Inflammatory macrophage treated with lipopolysaccharide for 1 hour (primary cell): ENCODE measurements at places on chromosomes 7 and 10.

DNA sequence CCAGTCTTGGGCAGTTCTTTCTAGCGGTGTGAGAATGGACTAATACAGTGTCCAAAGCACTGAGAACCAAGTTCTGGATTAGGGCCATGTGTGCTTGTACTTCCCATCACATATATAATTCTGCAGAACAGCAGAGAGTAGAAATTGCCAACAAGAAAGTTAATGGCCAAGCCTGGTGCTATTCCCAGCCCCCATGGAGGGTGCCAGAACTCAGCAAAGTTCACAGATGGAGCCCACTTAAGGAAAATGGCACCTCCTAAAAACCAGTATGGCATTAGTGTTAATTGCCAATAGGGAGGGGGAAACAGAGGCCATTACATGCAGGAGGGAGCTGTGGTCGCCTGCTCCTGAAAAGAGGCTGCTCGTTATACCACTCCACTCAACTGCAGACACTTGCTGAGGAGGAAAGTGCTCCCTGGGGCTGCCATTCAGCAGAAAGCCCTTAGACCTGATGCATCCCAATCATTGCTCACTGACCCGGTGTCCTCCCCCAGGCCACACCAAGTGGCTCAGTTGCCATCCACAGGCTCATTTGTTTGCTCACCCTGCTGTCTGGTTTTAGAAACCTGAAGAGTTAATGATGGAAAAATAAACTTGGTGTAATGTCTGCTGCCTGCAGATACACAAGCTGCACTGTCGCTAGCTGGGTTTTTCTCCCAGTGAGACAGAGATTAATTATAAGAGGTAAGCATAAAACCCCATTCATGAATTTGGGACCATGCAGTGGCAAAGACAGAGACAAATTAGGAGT, 280.6 kb downstream of the GFRA1 start:
- no peak for DNase-seq

GRCh38 chr7:152136686-152137085, 111.2 kb downstream of the GALNT11 start:
- no peak for DNase-seq

DNA sequence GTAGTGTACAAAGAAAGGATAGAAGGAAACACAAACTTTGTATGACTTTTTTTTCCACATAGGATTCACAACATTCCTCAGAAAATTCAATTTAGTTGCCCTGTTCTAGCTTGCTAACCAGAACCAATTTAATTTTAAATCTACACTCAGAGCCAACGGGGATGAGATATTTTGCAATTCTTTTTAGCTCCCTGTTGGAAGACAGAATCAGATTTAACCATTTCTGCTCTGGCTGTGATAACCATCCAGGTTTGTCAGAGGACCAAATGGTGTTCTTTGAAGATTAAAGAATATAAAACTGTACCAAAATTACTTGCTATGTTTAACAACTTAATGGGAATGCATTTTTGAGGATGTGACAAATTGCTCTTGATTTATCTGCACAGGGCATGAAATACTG, 319.7 kb downstream of the HPSE2 start:
- no peak for DNase-seq

- DNase-seq = no peak
These were observed 866.4 kb downstream of the LRMDA start for GRCh38 chr10:76297780-76298281.

- DNase-seq = no peak
These were observed 192.9 kb upstream of the VSTM2A start for GRCh38 chr7:54349229-54349628.

DNA sequence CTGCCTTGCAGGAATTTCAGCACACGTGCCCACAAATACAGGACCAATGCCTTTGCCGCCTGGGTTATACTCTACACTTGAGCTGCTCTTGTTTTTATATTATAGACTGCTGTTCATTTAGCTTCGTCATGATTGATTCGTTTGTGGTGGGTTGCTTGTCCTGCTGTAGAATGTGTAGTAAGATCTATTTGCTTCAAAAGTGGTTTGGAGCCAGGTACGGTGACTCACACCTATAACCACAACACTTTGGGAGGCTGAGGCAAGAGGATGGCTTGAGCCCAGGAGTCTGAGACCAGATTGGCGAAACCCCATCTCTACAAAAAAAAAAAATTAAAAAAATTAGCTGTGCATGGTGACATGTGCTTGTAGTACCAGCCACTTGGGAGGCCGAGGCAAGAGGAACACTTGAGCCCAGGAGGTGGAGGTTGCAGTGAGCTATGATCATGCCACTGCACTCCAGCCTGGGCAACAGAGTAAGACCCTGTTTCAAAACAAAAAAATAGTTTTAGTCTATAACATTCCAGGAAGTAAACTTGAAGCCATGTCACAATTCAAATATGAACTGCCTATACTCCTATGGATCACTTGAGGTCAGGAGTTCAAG, 9.0 kb upstream of the RHBDD2 start:
- DNase-seq = no peak

- no peak for DNase-seq
These were observed 560.9 kb downstream of the DNAJB6 start for GRCh38 chr7:157897681-157898080.

GRCh38 chr7:157729566-157729965, 392.8 kb downstream of the DNAJB6 start:
- no peak for DNase-seq

DNA sequence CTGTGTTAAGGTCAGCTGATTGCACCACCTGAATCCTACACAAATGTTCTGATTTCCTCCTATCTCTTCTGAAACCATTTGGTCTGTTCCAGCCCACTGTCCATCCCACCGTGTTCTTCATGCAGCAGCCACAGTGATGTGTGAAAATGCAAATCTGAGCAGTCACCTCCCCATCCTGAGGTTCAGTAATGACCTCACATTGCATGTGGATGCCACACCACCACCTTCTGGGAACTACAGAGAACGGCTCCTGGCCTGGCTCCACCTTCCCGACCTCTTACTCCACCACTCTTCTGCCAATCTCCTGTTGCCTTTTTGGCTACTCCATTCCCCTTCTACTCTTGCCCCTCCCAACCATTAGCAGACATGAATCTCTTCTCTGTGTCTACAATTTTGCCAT, 244.4 kb downstream of the TNS3 start:
- DNase-seq = no peak

DNA sequence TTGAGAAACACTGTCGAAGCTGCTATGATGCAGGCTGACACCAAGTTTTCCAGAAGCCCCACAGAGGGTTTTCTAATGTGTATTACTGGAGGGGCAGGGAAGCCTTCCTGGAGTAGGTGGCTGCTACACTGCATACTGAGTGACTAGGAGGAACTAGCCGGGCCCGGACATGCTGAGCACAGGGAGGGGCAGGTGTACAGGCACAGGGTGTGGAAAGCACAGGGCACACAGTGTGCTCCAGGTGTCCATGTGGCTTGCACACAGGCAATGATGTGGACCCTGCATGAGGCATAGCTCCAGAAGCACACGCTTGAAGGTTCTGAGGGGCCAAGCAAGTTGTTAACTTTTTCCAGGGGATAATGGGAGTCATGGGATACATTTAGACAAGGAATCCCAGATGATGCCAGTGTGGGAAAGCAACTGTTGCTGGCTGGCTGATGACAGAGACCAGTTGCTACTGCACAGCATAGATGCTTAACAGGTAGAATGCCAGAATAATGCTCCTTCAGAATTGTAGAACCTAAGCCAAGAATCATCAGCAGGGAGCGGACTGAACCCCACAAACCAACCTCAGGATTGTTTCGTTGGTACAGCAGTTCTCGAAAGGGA, 14.6 kb downstream of the DHX32 start:
- no peak for DNase-seq

- no peak for DNase-seq
These were observed 39.4 kb downstream of the PFKFB3 start for GRCh38 chr10:6242089-6242488.

DNA sequence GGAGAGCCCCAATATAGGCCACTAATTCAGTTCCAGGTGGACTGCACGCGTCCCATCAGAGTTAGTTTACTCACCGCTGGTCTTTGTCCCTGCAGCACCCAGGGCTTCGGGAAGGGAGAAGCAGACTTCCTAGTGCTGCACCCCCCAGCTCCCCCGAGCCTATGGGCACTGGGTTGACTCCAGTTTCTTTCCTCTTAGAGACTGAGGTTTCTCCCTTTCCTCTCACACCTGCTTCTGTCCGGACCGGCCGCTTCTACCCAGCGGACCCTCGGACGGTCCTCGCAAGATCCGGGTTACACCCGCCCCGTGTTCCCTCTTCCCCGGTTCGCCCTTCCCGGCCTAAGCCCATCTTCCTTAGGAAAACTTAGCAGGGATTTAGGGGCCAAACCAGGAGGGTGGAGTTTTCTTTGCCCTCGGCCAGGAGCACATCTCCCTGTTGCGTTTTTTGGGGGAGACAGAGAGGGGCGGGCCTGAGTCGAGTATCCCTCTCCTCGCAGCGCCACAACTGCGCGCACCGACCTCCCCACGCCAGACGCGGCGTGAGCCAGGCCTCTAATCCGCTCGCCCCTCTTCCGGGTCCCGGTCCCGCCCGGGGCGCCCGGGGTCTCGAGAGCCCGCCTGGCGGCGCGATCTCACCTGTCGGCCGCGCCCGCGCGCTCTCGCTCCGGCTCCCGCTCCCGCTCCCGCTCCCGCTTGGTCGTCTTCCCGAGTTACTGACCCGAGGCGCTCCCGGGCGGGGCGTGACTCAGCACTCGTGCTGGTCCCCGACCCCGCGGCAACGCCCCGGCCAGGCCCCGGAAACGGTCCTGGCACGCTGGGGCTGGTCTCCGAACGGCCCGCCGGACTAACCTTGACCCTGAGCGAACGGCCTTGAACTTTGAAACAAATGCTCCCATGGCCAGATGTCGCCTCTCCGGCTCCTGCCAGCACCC, at the start of gene AIFM2:
Gene AIFM2 (minus strand): TSS at position 728 of the 932 bp plus-strand sequence. CDS start 8,741 bp downstream, outside the sequence.
- peak; percentile 42 for DNase-seq

DNA sequence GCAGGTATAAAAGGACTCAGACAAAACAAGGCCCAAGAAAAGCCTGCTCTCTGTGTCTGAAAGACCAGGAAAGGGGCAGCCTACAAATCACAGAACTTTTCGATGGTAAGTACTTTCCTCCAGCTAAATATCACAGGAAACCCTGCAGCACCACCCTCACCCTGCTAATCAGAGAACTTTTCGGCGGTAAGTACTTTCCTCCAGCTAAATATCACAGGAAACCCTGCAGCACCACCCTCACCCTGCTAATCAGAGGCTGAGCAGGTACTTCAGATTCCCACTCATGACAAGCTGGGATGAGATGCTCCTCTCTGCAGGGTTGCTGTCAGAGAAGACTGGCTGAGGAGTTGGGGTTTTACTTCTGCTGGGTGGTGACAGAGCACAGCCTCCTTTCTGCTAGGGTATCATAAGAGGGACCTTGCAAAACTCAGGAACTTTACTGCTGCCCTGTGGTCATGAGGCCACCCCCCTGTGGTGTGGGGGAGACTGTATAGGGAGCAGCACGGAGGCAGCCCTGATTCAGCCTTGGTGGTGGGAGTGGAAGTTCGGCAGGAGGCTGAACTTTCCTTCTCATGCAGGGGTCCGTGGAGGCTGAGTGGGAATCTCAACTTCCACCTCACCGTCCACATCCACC, 7.2 kb downstream of the WDR37 start:
- DNase-seq = peak; percentile 81

DNA sequence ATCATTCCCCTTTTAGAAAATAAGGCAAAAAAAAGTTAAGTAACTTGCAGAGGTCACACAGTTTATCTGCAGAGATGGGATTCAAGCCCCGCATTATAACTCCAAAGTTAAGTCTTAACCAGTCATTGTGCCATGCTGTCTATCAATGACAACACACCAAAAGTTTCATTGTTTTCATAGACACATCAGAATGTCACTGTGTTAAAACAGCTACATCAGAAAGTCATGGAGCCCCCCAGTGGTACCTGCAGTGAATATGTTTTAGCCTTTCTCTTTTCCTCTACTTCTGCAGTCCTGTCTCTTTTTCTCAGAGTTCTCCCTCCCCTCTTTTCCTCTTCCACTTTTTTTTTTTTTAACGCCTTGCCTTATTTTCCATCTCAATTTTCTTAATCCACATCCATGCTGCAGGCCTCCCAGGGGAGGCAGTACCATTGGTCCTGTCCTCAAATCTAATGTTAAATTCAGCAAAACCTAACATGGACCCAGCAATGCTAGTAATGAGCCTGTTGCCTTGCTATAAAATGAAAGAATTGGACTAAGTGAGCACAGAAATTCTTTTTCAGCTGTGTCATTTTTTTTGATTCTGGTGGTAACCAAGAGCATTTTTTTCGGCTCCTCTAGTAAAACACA, 3.8 kb upstream of the NRCAM start:
- DNase-seq = no peak

DNA sequence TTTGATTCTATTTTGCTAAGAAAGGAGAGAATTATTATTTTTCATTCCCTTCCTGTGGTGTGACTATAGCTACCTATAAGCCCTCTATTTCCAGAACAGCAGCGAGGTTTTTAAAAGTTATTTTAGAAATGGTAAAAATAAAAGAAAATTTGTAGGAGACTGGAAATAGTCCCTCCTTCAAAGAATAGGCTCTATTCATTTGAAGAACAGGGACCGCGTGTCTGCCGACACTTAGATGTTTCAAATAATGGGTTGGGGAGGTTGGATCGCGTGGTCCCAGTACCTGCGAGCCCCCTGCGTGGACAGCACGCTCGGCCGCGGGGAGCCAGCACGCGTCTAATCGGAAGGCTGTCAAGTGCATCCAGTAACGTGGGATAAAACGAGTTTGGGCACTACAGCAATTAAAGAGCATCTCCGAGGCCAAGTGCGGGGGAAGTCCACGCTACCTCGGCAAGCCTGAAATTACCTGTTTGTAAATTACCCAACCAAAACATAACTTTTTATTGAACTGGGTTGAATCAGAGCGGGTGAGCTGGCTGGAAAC, 1.0 kb downstream of the CACNA2D1 start:
- no peak for DNase-seq

GRCh38 chr7:91069146-91069545, 195.1 kb upstream of the FZD1 start:
- DNase-seq = no peak

DNA sequence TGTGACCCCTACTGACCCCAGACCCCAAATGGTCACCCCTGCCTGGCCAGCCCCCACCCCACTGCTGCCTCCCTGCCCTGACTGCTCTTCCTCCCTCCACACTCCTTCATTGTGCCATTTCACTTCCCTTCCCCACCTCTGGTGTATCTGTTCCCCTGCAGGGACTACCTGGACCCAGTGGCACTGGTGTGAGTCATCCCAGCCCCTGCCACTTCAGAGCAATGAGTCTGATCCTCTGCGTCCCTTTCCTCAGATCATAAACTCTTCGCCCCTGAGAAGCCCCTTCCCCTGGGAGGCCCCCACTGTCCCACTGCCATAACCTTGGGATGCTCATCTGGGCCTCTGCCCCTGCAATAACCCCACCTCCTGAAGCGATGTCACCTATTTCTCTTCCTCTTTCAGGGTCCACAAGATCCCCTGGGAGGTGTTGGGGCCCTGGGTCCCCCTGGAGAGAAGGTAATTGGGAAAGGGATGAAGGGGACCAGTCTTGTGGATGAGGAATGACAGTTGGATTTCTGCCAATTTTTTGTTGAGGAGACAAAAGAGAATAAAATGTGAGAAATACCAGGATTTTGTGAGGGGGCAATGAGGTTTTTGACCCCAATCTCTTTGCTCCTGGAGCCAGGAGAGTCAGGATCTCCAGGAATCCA, 19.1 kb upstream of the VOPP1 start:
- no peak for DNase-seq

- DNase-seq = no peak
These were observed 31.1 kb upstream of the CNPY1 start for GRCh38 chr7:155577509-155577905.

GRCh38 chr7:97871659-97872024, 566 bp downstream of the ASNS start:
- no peak for DNase-seq
